ENCODE measurements at places on chromosomes 7 and 10. TPM values are rescaled to one million over a fixed set of nuclear protein-coding genes. Genes with fewer than 3 reads are reported as not detected.

SFXN2 gene
- polyA plus RNA-seq, result 23.5 TPM

CAMK1D gene
- polyA plus RNA-seq, result 3.6 TPM

AS3MT gene
- polyA plus RNA-seq, result 5.8 TPM

GIMAP1 gene
- not detected for polyA plus RNA-seq

TWIST1 gene
- 0.29 TPM for polyA plus RNA-seq

C10orf105 gene
- 0.71 TPM for polyA plus RNA-seq

FGF8 gene
- polyA plus RNA-seq, result 1.1 TPM

Measured in H1 (cell line).